Stimulated activated CD4-positive, alpha-beta T cell treated with anti-CD3 and anti-CD28 coated beads, Interleukin-15, amount 100 ng/mL, for 48 hours (primary cell): ENCODE measurements at places on chromosomes 7 and 10.

DNA sequence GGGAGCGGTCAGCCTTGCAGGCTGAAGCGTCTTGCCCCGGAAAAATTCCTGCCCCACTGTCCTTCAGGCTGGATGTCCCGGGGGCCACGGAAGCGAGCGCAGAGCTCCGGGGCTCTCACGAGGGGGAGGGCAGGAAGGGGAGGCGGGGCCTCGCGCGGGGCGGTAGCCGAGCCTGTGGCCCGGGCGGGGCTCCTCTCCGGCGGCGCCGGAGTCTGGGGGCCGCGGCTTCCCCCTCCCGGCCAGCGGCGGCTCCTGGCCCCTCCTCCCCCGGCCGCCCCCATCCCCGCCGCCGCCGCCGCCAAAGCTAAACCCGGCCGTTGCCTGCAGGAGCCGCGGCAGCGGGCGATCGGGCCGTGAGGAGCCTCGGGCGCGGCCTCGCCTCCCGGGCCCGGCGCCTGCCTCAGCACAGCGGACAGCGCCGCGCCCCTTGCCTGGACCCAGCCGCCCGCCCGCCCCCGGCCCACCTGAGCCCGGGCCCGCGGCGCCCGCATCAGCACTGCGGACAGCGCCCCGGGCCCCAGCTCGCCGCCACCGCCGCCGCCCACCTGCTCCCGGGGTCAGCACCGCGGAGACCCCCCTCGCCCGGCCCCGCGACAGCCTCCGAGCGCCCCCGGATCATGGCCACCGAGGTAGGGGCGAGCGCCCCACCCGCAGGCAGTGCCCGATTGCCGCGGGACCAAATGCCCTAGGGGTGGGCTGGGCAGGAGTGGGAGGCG, at the start of gene GOLGA7B:
GOLGA7B (plus strand) TSS at position 157 of the 716 bp plus-strand sequence; CDS start at position 618, 461 bp downstream.
- no peak for DNase-seq

- no peak for DNase-seq
These were observed 23.7 kb downstream of the GPR26 start for GRCh38 chr10:123689880-123690279.

DNA sequence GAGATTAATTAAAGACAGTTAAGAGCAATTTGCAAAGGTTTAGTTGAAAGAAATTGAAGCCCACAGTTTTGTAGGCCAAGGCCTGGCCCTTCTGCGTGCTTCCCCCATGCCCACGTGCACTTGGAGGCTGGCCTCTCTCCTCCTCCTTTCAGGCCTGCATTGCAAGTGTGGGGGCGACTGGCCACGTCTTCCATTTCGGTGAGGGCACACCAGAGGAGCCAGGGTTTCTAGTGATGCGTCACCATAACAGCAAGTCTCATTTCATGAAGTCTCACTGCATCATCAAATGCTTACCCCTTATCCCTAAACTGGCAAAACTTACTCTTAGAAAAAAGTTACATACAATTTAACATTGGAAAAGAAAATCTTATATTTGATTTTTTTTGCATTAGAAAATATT, 141.2 kb downstream of the NRF1 start:
- DNase-seq: no peak

- no peak for DNase-seq
These were observed 36.6 kb upstream of the AGR3 start for GRCh38 chr7:16918288-16918895.

GRCh38 chr10:5776881-5777197, 36.4 kb downstream of the GDI2 start:
- DNase-seq: no peak

DNA sequence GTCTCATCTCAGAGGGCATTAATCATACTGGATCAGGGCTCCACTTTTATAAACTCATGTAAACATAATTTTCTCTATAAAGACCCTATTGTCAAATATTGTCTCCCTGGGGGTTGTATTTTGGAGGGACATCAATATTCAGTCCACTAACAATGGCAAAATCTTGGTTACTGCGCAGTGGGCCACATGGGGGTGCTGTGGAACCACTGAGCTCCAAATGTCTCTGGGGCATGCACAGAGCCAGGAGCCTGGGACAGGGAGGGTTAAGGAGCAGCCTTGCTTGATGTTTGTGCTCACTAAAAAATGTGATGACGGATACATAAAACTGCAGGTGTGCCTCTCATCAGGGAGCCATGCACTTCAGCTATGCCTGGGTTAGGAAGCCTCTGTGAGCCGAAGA, 62.1 kb upstream of the PRSS58 start:
- DNase-seq: peak; percentile 21

- no peak for DNase-seq
These were observed 20.4 kb downstream of the SSMEM1 start for GRCh38 chr7:130227883-130228575.

GRCh38 chr10:78339251-78339650, 305.6 kb downstream of the RPS24 start:
- no peak for DNase-seq

GRCh38 chr10:17527514-17528146, 73.2 kb upstream of the ST8SIA6 start:
- DNase-seq: no peak

GRCh38 chr7:124322561-124322960, 289.7 kb upstream of the TMEM229A start:
- DNase-seq: no peak

DNA sequence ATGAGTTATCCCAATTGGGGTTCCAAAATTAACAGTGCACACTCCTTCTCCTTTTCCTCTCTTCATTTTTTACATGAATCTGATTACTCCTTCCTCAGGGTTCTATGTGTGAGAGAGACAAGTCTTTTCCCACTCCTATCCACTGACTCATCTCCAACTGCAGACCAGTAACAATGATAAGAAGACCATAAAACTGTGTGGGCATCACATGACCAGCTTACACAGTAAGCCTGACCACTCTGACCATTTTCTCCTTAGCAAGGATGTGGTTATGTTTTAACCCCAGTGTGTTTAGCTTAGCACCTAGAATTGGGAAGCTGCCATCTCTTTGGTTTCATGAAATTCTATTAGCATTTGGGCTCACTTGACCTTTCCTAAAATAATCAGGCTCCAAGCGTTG, 145.0 kb upstream of the CALCR start:
- no peak for DNase-seq

DNA sequence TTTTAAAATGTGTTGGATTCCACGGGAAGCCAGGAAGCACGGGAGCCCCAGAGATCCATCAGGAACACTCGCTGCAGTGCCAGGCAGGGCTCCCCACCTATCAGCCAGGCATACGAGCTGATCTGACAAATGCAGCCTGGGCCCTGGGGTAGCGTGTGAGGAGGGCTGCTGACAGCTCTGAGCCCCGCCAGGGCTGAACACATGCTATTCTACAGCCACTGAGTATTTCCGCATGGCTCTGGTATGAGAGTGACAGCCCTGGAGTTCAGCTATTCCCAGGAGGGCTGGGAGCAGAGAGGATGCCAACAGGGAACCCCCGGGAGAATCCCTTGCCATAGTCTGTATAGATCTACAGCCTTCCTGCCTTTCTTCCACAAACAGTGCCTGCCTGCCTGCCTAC, 237.3 kb upstream of the ZMIZ1 start:
- DNase-seq: no peak

- DNase-seq: no peak
These were observed 14.1 kb downstream of the PDZD7 start for GRCh38 chr10:101016814-101017213.

DNA sequence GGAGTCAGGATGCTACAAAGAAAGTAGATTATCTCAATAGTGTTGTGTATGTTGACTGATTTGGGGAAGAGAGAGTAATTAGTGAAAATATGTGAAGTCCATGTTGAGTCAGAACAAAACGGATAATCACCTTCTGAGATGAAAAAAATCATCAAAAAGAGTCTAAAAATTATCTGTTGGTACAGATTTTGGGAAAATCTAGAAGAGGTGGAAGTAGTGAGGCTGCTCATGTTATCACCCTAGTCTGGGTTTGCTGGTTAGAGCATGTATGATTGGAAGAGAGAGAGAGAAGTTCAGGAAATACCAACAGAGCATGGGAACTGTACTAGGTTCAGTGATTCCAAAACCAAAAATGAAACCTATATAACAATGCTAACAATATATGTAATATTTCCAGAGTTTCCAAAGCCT, 12.3 kb downstream of the RPA3 start:
- DNase-seq: no peak

GRCh38 chr7:137816696-137817320, 30.0 kb downstream of the DGKI start:
- no peak for DNase-seq

- DNase-seq: no peak
These were observed 145.9 kb downstream of the PRKAG2 start for GRCh38 chr7:151731022-151731441.

DNA sequence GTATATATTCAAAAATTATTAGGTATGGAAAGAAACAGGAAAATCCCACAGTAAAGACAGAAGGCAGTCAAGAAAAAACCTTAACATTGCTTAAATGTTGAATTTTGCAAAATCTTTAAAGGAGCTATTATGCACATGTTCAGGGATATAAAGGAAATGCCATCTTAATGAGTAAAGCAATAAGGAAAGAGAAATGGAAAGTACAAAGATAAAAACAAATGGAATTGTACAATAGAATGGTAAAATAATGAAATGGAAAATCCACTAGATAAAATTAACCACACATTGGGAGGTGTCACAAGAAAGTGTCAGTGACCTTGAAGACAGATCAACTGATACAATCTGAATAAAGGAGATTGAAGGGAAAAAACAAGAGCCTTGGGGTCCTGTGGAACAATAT, 82.0 kb downstream of the KIF20B start:
- no peak for DNase-seq

GRCh38 chr10:102648269-102648888, 4.1 kb downstream of the TRIM8 start:
- no peak for DNase-seq

GRCh38 chr7:22181663-22182062, 175.3 kb downstream of the RAPGEF5 start:
- no peak for DNase-seq

- DNase-seq: no peak
These were observed 585.0 kb downstream of the AUTS2 start for GRCh38 chr7:70183278-70183677.

DNA sequence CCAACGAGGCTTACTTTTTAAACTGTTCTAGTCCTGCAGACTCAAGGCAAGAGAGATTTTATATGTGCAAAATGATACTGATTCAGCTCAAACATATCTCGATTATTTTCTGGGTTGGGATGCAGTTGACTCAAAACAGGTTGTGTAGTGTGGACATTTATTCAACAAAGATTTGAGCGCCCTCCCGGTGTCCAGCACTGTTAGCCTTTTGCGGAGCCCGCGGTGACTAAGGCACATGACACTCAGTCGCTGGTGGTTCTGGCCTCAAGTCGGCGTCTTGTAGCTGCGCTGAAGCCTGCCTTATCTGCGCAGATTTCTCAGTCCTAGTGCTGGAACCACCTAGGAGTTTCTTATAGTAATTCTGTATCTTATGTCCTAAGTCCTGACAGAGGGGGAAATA, 938 bp upstream of the CADPS2 start:
- no peak for DNase-seq

DNA sequence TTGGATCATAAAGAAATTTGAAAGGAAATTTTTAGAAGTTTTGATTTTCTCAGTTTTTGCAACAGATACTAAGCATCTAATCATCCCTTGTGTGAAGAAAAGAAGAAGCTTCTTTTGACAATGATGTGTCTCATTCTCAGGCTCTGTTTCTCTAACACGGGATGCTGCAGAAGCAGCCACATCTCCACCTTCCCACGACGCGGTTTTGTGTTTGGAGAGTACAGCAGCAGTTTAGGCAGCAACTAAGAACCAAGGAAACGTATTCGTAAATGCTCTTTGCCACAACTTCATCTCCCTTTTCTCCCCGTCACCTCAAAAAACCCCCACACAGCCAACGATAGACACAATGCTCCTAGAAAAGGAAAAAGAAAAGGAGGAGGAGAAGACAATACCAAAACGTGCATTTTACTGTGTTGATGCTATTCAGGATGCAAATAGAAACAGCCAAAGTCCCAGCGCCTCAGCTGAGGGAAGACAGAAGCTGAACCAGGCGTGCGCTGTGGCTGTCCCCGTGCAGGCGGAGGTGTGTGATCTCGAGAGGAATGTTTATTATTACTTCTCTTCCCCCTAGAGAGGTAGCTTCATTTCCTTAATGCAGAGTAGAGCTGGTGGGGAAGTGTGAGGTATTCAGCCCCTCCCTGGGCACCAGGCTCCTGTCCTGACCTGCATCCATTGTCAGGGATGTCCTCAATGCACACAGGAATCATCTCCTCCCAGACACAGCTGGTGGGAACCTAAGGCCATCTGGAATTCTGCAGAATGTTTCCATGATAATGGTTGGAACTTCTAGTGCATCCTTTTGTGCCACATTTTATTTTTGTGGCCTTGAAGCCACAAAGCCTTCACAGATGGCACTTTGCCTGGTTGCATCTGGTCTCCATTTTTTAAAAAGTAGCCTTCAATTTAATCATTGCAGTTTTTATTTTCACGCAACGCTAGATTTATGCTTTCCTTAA, 174.6 kb upstream of the KLF6 start:
- DNase-seq: no peak

DNA sequence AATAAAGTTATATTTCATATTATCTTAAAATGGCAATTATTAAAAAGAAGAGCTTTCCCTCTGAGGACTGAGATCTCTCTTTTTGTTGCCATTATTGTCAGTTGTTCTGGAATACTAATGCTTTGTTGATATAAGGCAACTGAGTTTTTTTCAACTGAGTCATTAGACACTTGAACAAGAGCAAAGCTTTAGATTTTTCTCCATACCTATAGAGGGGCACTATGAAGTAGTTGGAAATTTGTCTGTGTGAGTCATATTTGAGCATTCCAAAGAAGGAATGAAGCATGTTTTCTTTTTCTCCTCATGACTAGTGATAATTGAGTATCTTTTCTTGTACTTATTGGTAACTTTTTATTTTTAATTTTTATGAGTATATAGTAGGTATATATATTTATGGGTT, 24.5 kb downstream of the RPA3 start:
- no peak for DNase-seq

- DNase-seq: no peak
These were observed 3.1 kb downstream of the RASGEF1A start for GRCh38 chr10:43263551-43264343.

- DNase-seq: no peak
These were observed 113.3 kb upstream of the BMPER start for GRCh38 chr7:33792041-33792440.

DNA sequence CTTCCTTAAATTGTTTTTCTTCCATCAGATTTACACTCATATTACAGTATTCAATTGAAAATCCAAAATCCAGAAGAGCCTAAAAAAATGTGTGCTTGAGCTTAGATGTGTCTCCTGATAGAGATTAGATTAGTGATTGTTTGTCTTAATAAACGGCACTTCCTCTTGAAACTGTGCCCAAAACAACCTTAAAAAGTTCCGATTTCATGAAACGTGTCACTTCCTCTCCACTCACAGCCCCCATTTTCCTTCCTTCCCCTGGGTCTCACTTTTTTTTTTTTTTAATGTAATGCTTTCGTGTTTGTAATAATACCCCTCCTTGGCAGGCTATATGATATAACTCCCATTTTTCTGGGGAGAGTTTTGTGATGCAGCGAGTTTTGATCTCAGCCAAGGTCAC, 114.8 kb upstream of the ADO start:
- DNase-seq: no peak

DNA sequence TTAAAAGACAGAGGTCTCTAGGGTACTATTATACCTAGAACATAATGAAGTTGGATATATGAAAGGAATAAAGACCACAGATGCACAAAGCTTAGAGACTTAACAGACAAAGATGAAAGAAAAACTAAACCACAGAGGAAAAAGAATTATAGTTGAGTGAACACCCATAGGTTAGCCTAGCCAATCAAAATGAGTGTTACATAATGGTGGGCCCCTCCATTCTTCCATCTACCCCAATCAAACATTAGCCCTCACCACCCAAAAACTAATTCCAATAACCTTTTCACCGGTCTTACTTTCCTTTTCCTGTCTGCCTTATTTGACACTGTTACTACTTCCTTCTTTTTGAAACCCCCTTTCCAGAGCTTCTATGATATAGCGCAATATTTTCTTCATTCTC, 130.1 kb downstream of the ELMO1 start:
- no peak for DNase-seq
